ENCODE measurements at places on chromosomes 1 and 21. TPM values are rescaled to one million over a fixed set of nuclear protein-coding genes. Genes with fewer than 3 reads are reported as not detected.
A peak's percentile ranks its signal among the peaks of the same experiment; 100 is the strongest.

Gene TMEM50A
- total RNA-seq, result 99.3 TPM

Gene PRDM16
- 23.3 TPM for total RNA-seq

Gene SPRR3
- not detected for total RNA-seq

Gene KRTAP22-2
- total RNA-seq, result not detected

Gene TEX50
- not detected for total RNA-seq

Gene DIPK1A
- total RNA-seq, result 6.4 TPM

Gene FCRL2
- 0.73 TPM for total RNA-seq

Gene SUSD4
- 5.8 TPM for total RNA-seq

DNA sequence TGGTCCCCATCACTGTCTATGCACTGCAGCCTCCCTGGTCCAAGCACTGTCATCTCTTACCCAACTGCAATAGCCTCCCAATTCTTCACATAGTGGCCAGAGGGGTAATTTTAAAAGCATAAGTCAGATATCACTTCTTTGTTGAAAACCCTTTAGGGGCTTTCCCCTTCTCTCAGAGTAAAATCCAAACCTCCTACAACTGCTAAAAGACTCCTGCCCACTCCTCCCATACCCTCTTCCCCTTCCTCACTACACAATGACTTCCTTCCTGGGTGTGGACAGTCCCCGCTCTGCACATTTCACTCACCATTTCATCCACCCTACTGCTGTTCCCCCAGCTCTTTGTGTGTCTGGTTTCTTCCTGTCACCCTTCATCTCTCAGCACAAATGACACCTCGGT, 8.3 kb downstream of the MCOLN2 start:
- H3K4me3 ChIP-seq, result no peak overlapping the region
- no peaks in the 10 kb centered on the region for H3K36me3 ChIP-seq
- no peak for DNase-seq
- H3K27ac ChIP-seq, result no peak overlapping the region

DNA sequence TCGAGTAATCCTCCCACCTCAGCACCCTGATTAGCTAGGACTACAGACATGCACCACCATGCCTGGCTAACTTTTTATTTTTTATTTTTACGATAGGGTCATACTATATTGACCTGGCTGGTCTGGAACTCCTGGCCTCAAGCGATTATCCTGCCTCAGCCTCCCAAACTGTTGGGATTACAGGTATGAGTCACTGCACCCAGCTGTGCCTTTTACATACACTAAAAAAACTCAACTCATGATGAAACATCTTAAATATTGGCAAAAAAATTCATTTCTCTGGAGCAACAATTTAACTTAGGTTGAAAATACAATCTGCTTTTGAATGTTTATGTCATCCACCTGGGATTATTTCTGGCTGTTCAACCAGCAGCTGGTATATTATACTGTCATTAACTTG, 598.3 kb upstream of the ZP4 start:
- H3K4me1 ChIP-seq, result no peaks in the 10 kb centered on the region
- no peak overlapping the region for H3K27ac ChIP-seq
- no peaks in the 10 kb centered on the region for H3K36me3 ChIP-seq
- H3K4me3 ChIP-seq, result no peak overlapping the region
- no peaks in the 10 kb centered on the region for H3K27me3 ChIP-seq
- no peak for DNase-seq

- no peak overlapping the region for H3K27ac ChIP-seq
- H3K36me3 ChIP-seq, result no peaks in the 10 kb centered on the region
Observed at GRCh38 chr1:81717230-81717629, 83.5 kb upstream of the ADGRL2 start.

- H3K4me1 ChIP-seq, result no peaks in the 10 kb centered on the region
- H3K4me3 ChIP-seq, result no peak overlapping the region
- no peaks in the 10 kb centered on the region for H3K36me3 ChIP-seq
- no peaks in the 10 kb centered on the region for H3K27me3 ChIP-seq
Observed at GRCh38 chr1:60118085-60118484, 44.5 kb upstream of the C1orf87 start.

DNA sequence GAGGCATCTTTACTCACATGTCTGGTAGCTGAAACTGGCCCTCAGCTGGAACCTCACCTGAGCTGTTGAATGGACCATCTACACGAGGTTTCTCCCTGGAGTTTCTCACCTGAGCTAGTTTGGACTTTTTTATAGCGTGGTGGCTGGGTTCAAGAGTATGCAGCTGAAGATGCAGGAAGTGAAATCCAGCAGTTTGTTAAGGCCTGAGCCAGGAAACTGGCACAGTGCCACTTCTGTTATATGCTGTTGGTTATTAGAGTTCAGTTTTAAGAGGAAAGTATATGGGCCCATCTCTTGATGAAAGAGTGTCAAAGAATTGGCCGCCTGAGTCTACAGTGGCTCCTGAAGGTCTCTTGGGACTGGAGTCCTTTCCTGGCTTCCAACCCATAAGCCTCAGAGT, 35.6 kb downstream of the STUM start:
- no peak overlapping the region for H3K4me3 ChIP-seq
- no peaks in the 10 kb centered on the region for H3K4me1 ChIP-seq
- H3K36me3 ChIP-seq, result no peaks in the 10 kb centered on the region
- H3K27ac ChIP-seq, result no peak overlapping the region
- no peak for DNase-seq
- no peaks in the 10 kb centered on the region for H3K27me3 ChIP-seq

- peak overlapping the region; percentile 99 for H3K27ac ChIP-seq
- DNase-seq, result no peak
- no peaks in the 10 kb centered on the region for H3K27me3 ChIP-seq
- peak overlapping the region; percentile 80 for H3K4me3 ChIP-seq
- peaks cover 45% of the 10 kb centered on the region for H3K4me1 ChIP-seq
Observed at GRCh38 chr1:65421351-65422025, 1.0 kb downstream of the LEPR start.

- H3K4me3 ChIP-seq, result no peak overlapping the region
- no peak overlapping the region for H3K27ac ChIP-seq
- H3K36me3 ChIP-seq, result no peaks in the 10 kb centered on the region
Observed at GRCh38 chr1:192639607-192640368, 3.8 kb downstream of the RGS13 start.

GRCh38 chr1:52947490-52947889, 20.4 kb downstream of the SCP2 start:
- H3K4me1 ChIP-seq, result no peaks in the 10 kb centered on the region
- no peak overlapping the region for H3K27ac ChIP-seq
- H3K27me3 ChIP-seq, result no peaks in the 10 kb centered on the region
- peaks cover 43% of the 10 kb centered on the region for H3K36me3 ChIP-seq
- H3K4me3 ChIP-seq, result no peak overlapping the region

GRCh38 chr1:27726173-27727044, 648 bp downstream of the FAM76A start:
- H3K27ac ChIP-seq, result peak overlapping the region; percentile 88
- H3K27me3 ChIP-seq, result no peaks in the 10 kb centered on the region
- H3K4me1 ChIP-seq, result peaks cover 15% of the 10 kb centered on the region
- H3K36me3 ChIP-seq, result peaks cover 32% of the 10 kb centered on the region
- DNase-seq, result peak; percentile 44

GRCh38 chr1:166129006-166129405, 37.8 kb downstream of the FAM78B start:
- no peaks in the 10 kb centered on the region for H3K27me3 ChIP-seq
- no peak overlapping the region for H3K27ac ChIP-seq
- no peak overlapping the region for H3K4me3 ChIP-seq
- H3K4me1 ChIP-seq, result no peaks in the 10 kb centered on the region
- DNase-seq, result no peak

DNA sequence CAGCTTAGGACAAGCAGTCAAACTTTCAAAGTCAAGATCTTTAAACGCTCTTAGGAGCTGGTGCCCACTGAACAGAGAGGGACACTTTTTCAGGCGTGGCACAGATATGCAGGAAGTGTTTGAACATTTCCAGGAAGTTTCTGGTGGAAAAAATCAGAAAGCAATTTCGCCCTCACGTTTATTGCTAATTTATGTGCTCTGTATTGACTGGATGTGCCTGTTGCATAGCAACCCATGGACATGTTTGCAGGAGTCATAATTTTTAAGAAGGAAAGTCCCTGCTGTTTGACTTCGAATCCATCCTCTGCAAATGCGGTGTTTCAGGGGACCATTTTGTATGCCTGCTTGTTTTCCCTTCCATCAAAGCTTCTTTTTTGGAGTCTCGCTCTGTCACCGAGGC, 239.9 kb upstream of the IRF2BP2 start:
- no peaks in the 10 kb centered on the region for H3K27me3 ChIP-seq
- no peak for DNase-seq
- H3K4me1 ChIP-seq, result peaks cover 8% of the 10 kb centered on the region
- no peaks in the 10 kb centered on the region for H3K36me3 ChIP-seq

GRCh38 chr1:203791498-203791897, 3.9 kb upstream of the ZBED6 start:
- DNase-seq, result no peak
- H3K4me3 ChIP-seq, result no peak overlapping the region
- peaks cover 7% of the 10 kb centered on the region for H3K4me1 ChIP-seq
- H3K36me3 ChIP-seq, result no peaks in the 10 kb centered on the region

GRCh38 chr21:42708107-42708506, 54.7 kb downstream of the PDE9A start:
- no peaks in the 10 kb centered on the region for H3K27me3 ChIP-seq
- DNase-seq, result no peak
- H3K27ac ChIP-seq, result no peak overlapping the region
- H3K36me3 ChIP-seq, result no peaks in the 10 kb centered on the region

DNA sequence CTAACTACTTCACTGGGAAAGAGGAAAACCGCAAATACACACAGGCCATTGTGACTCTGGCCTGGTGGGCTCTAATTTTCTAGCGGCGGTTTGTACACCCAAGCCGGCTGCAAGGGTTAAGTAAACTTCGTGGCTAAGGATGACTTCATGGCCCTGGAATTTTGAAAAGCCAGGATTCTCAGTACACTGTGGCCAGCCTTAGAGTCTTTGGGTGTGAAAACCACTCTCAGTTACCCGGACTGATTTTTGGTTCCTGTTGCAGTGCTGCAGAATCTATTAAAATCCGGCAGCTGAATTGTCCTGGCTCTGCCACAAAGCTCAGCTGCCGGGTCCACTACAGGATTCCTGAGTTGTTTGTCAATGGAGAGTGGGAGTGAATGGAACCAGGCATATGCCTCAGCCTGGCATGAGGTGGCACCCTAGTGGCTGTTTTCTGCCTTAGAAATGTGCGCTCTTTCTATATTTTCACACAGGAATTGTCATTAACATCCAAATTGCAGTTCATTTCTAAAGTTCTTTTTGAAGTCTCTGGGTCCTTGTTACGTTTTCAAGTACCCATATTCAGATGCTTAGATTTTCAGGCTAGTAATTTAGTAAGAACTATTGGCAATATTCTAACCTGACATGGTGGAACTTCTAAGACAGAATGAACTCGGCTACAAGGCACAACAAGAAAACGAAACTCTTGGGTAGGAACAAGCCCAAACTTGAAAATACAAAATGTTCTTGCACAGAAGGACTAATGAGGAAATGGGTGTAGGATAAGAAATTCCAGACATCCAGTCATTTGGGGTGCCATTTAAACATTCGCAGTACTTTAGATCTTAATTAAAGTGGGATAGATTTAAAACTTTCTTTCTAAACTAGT, 255.9 kb downstream of the NFIA start:
- peak overlapping the region; percentile 17 for H3K4me3 ChIP-seq
- H3K27me3 ChIP-seq, result no peaks in the 10 kb centered on the region
- DNase-seq, result peak; percentile 86

- H3K27me3 ChIP-seq, result no peaks in the 10 kb centered on the region
- peak overlapping the region; percentile 29 for H3K27ac ChIP-seq
- H3K4me3 ChIP-seq, result no peak overlapping the region
- H3K36me3 ChIP-seq, result no peaks in the 10 kb centered on the region
Observed at GRCh38 chr1:61151565-61151964, 69.2 kb downstream of the NFIA start.

DNA sequence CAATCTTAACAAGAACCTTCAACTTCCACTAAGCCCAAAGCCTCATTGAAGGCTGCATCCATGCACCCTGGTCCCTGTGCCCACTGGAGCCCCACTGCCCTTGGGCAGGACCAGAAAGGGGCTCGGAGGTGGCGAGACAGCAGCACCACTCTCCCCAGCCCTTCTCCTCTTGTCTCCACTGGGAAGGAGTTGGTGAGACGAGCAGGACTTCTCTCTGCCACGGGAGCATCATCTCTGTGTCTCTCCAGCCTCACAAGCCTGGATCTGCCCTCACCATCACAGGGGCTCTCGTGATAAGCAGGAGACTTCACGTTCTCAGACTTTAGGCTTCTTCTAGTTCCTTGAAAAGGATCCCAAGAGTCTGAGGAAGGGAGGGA, 7.2 kb upstream of the ETV3L start:
- no peak overlapping the region for H3K4me3 ChIP-seq
- no peaks in the 10 kb centered on the region for H3K4me1 ChIP-seq
- no peak for DNase-seq
- H3K27ac ChIP-seq, result no peak overlapping the region

GRCh38 chr1:27603309-27603680, 649 bp downstream of the AHDC1 start:
- no peaks in the 10 kb centered on the region for H3K27me3 ChIP-seq
- DNase-seq, result no peak
- H3K27ac ChIP-seq, result peak overlapping the region; percentile 89
- H3K4me3 ChIP-seq, result peak overlapping the region; percentile 96
- H3K36me3 ChIP-seq, result no peaks in the 10 kb centered on the region

GRCh38 chr1:156641761-156642264, at the start of gene BCAN:
BCAN (plus strand) TSS chr1:156642117; CDS start chr1:156646055, 3,938 bp downstream.
- no peak within 1 kb of the TSS for H3K27ac ChIP-seq
- H3K4me1 ChIP-seq, result peaks cover 23% of the 10 kb centered on the region
- DNase-seq, result peak; percentile 83
- H3K27me3 ChIP-seq, result peaks cover 20% of the 10 kb centered on the region

DNA sequence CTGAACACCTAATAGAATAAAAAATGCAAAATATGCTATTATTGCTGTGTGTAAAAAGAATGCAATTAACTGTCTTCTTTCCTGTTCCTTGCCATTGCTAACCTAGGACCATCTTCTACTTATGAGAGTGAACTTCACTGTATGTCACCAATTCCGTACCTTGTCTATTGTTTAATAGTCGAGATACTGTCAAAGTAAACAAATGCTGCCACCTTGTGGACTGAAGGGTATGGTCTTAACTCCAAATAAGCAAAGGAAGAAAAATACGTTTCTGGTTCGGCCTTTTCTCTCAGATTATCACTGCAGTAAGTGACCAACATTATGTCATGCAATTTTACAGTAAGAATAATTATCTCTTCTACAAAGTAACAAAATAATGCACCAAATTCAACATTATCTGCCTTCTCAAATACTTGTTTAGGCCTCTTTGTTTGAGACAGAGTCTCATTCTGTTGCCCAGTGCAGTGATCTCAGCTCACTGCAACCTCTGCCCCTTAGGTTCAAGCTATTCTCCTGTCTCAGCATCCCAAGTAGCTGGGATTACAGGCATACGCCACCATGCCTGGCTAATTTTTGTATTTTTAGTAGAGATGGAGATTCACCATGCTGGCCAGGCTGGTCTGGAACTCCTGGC, 133.4 kb downstream of the COP1 start:
- H3K4me1 ChIP-seq, result no peaks in the 10 kb centered on the region
- H3K36me3 ChIP-seq, result peaks cover 39% of the 10 kb centered on the region
- H3K27ac ChIP-seq, result no peak overlapping the region
- peak; percentile 79 for DNase-seq
- no peak overlapping the region for H3K4me3 ChIP-seq
- no peaks in the 10 kb centered on the region for H3K27me3 ChIP-seq

DNA sequence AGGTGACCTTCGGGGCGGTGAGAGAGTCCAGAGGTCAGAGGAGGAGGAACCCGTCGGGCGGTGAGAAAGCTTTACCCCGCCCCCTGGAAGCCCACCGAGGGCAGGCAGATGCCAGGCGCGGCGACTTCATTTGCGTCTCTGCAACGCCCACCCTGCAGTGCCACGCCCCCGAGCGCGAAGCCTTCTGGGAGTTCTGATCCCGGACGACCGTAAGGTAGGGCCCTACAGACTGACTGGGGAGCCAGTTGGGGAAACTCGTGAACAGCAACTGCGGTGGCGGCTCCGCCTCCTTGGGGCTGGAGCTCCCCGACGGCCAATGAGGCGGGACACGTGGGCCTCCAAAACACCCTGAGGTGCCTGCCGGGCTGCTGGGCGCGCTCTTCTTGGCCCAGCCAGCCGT, 46.0 kb upstream of the EDARADD start:
- peaks cover 4% of the 10 kb centered on the region for H3K4me1 ChIP-seq
- no peak overlapping the region for H3K27ac ChIP-seq
- H3K36me3 ChIP-seq, result no peaks in the 10 kb centered on the region
- DNase-seq, result no peak
